ENCODE measurements at places on chromosomes 5 and 9.

DNA sequence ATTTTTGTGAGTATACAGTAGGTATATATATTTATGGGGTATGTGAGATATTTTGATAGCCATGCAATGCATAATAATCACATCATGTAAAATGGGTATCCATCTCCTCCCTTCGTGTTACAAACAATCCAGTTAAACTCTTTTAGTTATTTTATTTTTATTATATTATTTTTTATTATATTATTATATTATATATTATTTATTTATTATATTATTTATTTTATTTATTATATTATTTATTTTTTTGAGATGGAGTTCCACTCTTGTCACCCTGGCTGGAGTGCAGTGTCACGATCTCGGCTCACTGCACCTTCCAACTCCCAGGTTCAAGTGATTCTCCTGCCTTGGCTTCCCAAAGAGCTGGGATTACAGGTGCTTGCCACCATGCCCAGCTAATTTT is 138.6 kb downstream of the WDR70 start:
- no peak for DNase-seq

GRCh38 chr9:129416821-129417539 is 203.9 kb downstream of the C9orf50 start:
- no peak for DNase-seq

DNA sequence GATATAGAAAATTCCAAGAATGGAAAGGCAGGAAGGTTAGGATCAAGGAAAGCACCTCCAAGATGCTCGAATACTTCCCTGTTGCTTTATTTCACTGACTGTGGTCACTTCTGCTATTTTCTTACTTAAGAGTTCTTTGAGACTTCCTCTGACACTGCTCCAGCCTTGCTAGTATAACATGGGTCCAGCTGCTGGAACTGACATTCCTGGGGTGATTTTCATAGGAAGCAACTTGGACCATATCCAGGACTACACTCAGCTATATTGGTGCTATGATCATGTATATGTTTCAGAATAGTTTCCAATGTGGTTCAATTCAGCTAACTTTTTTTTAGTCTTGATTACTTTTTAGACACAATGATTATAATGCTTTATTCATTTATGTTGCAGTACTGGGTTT is 81.6 kb upstream of the CKMT2 start:
- DNase-seq: no peak

- no peak for DNase-seq
Measured at GRCh38 chr5:9188956-9189355, 356.9 kb downstream of the SEMA5A start.

DNA sequence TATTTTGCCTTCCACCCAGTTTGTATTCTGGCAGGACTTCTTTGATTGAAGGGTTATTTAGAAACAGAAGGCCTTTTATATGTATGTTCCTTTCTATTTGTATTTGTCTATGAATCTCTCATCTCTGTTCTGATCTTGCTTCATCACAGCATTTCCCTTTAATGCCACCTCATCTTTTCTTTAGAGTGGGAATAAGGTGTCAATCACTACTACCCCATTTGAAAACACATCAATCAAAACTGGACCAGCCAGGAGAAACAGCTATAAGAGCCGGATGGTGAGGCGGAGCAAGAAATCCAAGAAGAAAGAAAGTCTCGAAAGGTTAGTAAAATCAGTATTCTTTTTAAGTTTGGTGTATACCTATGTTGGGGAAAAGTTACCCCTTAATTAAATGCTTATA is 36.3 kb downstream of the CD180 start:
- no peak for DNase-seq

All from stimulated activated CD4-positive, alpha-beta T cell treated with anti-CD3 and anti-CD28 coated beads, TNF-alpha, amount 100 ng/mL, for 48 hours (primary cell).